Cardiac atrium fibroblast (primary cell): ENCODE measurements at places on chromosomes 2 and 18. TPM values are rescaled to one million over a fixed set of nuclear protein-coding genes. Genes with fewer than 3 reads are reported as not detected.

The RNASEH1 gene
- total RNA-seq: 28.2 and 31.4 TPM in 2 replicates

The SNTG2 gene
- not detected in 2 replicates for total RNA-seq

The NEURL3 gene
- not detected in 2 replicates for total RNA-seq

The KLHL41 gene
- total RNA-seq: 0.32 and 0.36 TPM in 2 replicates

The IL36B gene
- total RNA-seq: not detected in 2 replicates
